ENCODE measurements at places on chromosomes 2 and 18.

- DNase-seq, result no peak
Measured at GRCh38 chr18:56199580-56200330, 438.6 kb downstream of the TXNL1 start.

GRCh38 chr2:46119453-46119852 is 177.8 kb upstream of the EPAS1 start:
- DNase-seq, result no peak

DNA sequence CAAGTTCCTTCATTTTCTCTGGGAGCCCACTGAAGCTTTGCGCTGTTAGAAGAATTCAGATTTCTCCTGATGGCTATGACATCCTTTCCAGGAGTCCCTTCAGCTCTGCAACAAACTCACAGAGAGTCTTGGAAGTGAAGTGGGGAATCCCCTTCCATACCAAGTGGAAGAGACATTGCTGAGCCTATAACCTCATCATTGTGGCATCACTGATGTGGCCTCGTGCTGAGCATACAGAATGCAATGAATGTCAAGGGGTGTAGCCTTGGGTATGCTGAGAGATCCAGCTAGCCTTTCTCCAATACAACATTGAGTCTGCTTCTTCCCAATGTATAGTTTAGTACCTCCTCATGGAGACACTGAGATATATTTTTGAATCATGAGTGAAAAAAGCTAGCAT is 311.1 kb upstream of the RAB12 start:
- no peak for DNase-seq

DNA sequence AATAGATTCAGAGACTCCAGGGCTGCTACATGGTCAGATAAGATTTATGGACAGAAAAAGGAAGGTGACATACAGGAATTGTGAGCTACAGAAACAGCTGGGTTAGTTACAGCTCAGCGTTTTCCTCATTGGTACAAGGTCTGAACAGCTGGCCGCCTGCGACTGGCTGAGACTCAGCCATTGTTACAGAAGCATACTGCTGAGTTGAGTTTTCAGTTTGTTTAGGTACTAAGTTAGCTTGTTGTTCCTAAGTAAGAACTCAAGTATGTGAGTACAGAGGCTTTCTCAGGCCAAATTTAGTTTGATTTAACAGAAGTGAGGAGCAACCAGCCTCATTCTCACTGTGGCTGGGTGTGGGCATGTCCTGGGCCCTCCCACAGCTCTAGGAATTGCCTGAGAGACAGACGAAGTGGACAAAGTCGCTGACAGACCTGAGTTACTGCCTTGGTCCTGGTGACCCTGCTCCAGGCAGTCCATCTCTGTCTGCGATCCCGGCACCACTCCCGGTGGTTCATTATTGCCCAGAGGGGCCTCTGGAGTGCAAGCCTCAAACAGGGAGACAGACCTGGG is 27.8 kb upstream of the RHOB start:
- DNase-seq, result no peak

DNA sequence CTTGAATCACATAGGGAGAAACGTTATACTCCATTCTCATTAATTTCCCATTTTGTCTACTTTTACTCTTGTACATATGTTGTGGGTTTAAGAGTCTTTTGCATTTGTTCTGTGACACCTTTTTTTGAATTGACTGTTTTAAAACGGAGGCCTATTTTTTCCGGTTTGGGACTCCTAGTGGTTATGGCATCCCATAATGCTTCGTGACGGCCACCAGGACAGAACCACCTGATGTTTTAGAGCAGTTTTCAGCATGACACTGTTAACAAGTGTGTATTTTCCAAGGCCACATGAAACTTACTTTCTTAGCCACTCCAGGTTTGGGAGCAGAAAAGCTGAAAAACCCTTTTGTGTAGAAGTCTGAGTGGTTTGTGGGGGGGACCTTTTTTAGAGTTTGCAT is 8.4 kb downstream of the SOX11 start:
- no peak for DNase-seq

- DNase-seq, result no peak
Measured at GRCh38 chr2:208069186-208069585, 43.9 kb upstream of the PLEKHM3 start.

GRCh38 chr2:143550500-143550899 is 421.3 kb downstream of the ARHGAP15 start:
- no peak for DNase-seq

GRCh38 chr2:196413821-196414274 is 225.7 kb upstream of the CCDC150 start:
- DNase-seq, result no peak

DNA sequence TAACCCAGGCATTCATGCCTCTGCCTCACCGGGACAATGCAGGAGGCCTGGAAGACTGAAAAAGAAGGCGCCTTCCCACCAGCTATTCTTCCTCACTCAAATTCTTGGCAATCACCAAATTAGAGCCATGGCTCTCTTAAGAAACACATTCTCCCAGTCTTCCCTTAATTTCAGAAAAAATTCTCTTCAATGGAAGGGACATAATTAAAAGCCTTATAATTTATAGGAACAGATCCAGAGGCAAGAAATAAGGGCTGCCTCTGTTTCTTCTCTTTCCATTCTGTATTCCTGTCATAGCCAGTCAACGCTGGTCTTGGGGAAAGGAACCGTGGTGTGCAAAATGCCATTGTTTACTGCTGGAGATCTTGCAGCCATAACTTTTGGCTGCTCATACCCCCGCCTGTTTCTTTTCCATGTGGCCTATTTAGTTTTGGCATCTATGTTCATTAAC is 32.8 kb downstream of the DTNA start:
- DNase-seq, result no peak

DNA sequence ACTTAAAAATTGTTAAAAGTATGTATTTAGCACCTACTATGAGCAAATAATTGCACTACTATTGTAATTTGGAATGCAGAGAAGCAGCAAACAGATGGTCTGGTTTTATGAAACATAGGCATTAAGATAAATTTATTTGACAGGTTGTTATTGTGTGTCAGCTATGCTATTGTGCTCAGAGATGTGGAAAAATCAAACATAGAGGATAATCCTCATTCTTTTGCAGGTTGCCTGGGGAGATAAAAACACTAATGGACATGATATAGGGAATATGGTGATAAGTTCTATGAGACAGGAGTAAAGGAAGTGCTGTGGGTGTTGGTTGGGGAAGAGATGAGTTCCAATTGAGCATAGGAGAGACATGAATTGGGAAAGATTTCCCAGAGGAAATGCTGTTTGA is 71.3 kb downstream of the PPP1R1C start:
- no peak for DNase-seq

DNA sequence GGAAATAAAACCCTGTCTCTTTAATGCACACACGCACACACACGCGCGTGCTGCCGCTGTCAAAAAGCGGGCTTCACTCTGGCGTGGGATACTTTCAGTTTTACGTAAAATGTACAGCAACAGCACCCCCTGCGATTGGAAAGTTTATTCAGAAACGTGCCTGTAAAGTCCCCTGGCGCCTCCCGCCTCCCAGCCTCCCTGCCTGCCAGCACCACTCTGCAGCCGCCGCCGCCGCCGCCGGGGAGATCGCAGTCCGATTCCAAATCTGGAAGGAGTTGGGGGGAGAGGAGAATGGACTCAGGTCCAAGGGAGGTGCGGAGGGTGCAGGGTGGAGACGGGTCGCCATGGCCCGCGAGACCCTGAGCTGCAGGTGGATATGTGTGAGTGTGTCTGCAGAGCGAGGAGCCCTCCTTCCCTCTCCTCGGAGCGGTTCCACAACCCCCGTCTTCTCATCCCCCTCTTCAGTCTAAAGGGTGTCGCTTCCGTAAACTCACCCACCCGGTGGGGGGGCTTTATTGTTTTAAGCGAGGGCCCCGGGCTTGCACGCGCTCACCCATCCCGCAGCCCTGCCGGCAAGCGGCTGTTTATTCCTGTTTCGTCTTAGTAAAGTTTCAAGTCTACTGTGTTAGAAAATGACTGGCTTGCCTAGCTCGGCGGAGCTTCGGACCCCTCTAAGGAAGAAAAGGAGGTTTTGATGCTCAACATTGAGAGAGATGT is 1.8 kb upstream of the BCL11A start:
- DNase-seq, result no peak

All from stimulated activated CD4-positive, alpha-beta T cell treated with anti-CD3 and anti-CD28 coated beads, TNF-alpha, amount 100 ng/mL, for 1 hour (primary cell).